ENCODE measurements at places on chromosomes 11 and 22. TPM values are rescaled to one million over a fixed set of nuclear protein-coding genes. Genes with fewer than 3 reads are reported as not detected.

Gene TUT1
- 8.9 TPM for total RNA-seq

GRCh38 chr11:107078375-107078774 is 60.1 kb upstream of the GUCY1A2 start:
- no peak for DNase-seq

GRCh38 chr11:85647078-85647477 is 689 bp upstream of the TMEM126A start:
- DNase-seq = no peak

- no peak for DNase-seq
These were observed 248.1 kb downstream of the CTTN start for GRCh38 chr11:70646272-70647049.

Gene MRGPRF
- 0.13 TPM for total RNA-seq

Gene SYT9
- total RNA-seq = 0.77 TPM

Gene CNTF
- 1.2 TPM for total RNA-seq

DNA sequence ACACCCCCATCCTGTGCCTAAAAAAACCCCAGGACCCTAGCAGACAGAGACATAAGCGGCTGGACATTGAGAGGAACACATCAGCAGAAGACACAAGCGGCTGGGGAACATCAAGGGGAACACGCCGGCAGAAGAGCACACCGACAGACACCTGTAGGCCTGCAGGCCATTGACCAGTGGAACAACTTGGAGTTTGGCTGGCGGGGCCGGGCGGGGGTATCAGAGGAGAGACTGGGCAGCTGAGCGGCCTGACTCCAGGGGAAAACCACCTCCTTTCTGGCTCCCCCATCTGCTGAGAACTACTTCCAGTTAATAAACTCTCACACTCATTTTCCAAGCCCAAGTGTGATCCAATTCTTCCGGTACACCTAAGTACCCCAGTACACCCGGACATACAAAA is 264.7 kb upstream of the ISX start:
- DNase-seq = no peak

DNA sequence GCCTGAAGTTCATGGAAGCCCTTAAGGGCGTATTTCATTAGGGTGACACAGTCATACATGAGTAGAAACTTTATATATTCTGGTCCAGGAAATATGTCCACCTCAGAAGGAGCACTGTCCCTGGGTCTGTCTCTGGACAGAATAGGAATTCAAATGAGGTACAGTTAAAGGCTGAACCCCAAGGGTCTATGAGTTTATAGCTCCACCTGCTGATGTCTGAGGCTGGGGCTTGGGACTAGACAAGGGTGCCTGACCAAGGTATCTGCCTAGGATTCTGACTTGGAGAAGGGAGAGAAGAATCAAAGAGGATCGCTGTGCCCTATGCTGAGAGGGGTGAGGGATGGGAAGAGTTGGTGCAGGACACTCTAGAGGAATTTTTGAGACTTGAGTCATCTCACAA is 14.9 kb downstream of the HEPHL1 start:
- DNase-seq = no peak

Gene KRTAP5-7
- not detected for total RNA-seq

DNA sequence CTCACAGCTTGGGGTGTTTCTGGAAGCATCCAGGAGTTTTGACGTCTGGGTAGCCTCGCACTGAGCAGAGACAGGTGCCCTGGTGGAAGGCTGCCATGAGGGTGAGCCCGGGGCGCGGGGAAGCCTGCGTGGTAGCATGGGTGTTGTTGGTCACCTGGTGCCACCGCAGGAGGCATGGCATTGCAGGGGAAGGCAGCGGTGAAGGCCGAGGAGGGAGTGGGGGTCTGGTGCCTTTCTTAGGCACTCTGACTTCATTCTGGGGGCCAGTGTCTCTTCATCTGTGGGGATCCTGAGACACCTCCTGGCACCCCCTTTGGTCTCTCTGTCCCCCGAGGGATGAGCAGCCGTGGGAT is 271.2 kb downstream of the TBC1D22A start:
- no peak for DNase-seq

Gene CRYBB3
- not detected for total RNA-seq

DNA sequence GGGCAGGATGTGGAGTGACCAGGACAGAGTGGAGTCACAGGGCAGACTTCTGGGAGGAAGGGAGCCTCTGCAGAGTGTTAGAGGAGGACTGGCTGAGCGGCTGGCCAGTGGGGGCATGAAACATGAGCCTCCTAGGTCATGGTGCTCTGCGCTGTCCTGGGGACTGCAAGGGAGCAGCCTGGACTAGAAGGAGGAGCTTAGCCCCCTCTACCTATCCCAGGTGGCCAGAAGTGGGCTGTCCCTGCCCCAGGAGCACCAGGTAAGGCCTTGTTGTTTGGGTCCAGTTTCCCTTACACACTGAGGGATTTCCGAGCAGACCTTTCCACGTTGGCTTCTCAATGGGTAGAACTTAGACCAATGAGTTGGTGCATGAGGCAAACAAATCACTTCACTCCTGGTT is 7.4 kb downstream of the PKNOX2 start:
- no peak for DNase-seq

DNA sequence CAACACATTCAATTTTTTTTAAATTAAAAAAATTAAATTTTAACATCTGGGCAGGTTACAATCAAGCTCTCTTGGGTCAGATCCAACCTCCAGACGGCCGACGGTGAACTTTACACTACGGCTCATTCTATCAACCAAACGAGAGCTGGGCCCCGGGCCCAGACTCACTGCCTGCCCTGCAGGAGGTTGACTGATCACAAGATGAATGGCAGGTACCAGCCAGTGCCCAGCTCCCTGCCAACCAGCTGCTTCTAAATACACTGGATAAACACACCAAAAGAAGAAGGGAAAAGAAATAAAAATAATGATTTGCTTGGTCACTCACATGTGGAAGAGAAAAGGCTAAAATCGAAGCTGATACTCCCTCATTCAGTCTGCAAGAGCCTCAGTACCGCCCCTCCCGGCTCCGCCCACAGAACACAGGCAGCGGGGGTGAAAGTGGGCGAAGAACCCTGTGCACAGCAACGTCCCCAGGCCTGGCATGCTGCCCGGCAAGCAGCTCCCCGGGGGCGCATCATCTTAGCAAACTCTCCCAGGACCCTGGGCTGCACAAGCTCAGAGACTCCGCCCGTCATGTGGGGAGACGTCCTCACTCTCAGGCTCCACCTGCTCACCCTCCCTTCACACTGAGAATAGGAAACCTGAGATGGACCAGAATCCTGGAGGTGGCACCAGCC is 303.4 kb downstream of the SHANK2 start:
- no peak for DNase-seq

GRCh38 chr11:19204836-19205235 is 3.1 kb upstream of the CSRP3 start:
- DNase-seq = no peak

DNA sequence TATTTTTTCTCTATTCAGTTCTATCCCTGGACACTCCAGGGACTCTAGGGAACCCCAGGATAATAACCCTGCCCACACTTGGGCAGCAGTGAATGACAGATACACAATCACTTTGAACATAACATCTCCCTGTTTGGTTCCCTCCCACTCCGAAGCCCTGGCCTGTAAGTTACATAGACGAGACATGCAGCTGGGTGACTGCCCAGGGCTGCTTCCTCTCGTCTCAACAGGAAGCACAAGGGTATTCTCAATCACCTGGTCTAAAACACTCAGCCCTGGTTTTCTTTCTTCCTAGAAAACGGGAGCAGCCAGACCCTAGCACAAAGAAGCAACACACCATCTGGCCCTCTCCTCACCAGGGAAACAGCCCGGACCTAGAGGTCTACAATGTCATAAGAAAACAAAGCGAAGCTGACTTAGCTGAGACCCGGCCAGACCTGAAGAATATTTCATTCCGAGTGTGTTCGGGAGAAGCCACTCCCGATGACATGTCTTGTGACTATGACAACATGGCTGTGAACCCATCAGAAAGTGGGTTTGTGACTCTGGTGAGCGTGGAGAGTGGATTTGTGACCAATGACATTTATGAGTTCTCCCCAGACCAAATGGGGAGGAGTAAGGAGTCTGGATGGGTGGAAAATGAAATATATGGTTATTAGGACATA is 19.4 kb downstream of the LAYN start:
- no peak for DNase-seq

- no peak for DNase-seq
These were observed 480.5 kb upstream of the RAG2 start for GRCh38 chr11:37078521-37078920.

- DNase-seq = no peak
These were observed 106.5 kb upstream of the GRAMD1B start for GRCh38 chr11:123323568-123323967.

Gene ACTN3
- under 0.01 TPM for total RNA-seq

Gene SNAP29
- total RNA-seq = 6.9 TPM

Gene RHOD
- 16.9 TPM for total RNA-seq

- no peak for DNase-seq
These were observed 6.0 kb downstream of the HOATZ start for GRCh38 chr11:111520560-111520959.

DNA sequence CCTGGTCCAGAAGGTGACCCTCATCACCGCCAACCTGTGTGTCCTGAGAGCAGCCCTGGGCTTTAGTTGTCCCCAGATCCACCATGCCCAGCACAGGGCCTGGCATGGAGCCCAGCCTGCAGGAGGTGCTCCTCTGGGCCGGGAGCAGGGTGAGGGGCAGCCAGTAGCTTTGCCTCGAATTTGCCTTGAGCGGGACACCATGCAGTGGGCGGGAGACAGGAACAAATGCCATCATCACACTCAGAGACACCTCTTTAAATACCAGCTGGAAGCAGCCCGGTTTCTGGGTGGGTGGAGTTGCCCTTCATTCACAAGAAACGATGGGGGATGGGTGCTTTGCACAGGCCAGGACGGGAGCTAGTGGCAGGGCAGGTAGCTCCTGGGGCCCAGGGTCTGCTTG is 19.3 kb downstream of the FLRT1 start:
- DNase-seq = no peak

Gene ISX
- not detected for total RNA-seq

GRCh38 chr11:46677991-46678740 is 22.3 kb downstream of the ARHGAP1 start:
- DNase-seq = no peak

DNA sequence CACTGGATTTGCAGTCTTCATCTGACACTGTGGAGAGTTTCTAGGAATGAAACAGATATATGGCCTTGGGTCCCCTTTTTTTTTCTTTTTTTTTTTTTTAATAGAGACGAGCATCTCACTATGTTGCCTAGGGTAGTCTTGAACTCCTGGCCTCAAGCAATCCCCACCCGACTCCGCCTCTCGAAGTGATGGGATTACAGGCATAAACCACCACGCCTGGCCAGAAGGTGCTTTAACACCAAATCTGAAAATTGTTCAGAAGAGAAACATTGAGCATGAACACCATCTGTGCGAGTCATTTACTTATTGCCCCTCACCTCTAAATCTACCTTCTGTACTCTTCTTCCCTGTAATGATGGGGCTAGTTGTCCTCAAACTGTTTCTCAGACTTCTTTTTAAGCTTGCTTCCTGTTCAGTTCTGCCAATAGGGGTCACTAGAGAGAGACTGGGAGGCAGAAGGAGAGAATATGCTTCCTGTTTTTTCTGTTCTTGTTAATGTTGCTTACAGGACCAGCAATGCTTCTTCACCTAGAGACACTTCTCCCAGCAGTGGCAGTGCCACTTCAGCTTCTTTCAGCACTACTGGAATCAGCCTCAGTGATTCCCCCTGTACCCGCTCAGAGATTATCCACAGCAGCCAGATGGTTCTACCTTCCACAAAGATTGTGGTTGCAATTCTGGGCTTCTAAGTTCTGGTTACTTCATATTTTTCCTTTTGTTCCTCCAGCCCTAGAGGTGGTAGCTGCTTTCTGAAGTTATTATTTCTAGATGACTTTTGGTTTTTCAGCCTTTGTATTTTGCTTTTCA is 20.8 kb upstream of the ZBED5 start:
- no peak for DNase-seq

DNA sequence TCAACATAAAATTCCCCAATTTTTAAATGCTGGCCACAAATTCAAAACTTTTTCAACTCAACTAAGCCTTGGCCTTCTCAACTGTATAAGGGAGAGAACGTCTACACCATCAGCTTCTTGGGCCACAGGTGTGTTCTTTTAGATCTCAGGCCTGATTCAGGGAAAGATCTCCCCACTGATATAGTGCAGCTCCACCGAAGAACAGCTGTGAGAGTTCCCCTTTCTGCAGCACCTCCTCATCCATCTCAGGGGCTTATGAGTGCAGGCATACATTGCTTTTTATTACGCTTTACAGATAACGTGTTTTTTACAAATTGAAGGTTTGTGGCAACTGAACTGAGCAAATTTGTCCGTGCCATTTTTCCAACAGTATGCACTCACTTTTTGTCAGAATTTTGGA is 8.0 kb upstream of the CD82 start:
- DNase-seq = no peak

Gene SAA1
- total RNA-seq = not detected

GRCh38 chr11:106763501-106763900 is 254.8 kb downstream of the GUCY1A2 start:
- no peak for DNase-seq

GRCh38 chr22:48352086-48352911 is 1475.4 kb downstream of the BRD1 start:
- no peak for DNase-seq

Gene SSRP1
- 58.3 TPM for total RNA-seq

Gene OR8D1
- not detected for total RNA-seq

GRCh38 chr11:77127235-77127911 is 673 bp upstream of the MYO7A start:
- DNase-seq = peak; percentile 26

Gene KCNQ1OT1
- total RNA-seq = 0.76 TPM

- DNase-seq = no peak
These were observed 6.0 kb downstream of the MALAT1 start for GRCh38 chr11:65504674-65505465.

GRCh38 chr22:35611200-35611890 is 5.8 kb downstream of the MB start:
- DNase-seq = no peak

Gene MIAT
- total RNA-seq = 0.38 TPM

Gene CLDN5
- 793 TPM for total RNA-seq

Gene RAB1B
- total RNA-seq = 98.1 TPM

Gene OR52L1
- total RNA-seq = not detected

DNA sequence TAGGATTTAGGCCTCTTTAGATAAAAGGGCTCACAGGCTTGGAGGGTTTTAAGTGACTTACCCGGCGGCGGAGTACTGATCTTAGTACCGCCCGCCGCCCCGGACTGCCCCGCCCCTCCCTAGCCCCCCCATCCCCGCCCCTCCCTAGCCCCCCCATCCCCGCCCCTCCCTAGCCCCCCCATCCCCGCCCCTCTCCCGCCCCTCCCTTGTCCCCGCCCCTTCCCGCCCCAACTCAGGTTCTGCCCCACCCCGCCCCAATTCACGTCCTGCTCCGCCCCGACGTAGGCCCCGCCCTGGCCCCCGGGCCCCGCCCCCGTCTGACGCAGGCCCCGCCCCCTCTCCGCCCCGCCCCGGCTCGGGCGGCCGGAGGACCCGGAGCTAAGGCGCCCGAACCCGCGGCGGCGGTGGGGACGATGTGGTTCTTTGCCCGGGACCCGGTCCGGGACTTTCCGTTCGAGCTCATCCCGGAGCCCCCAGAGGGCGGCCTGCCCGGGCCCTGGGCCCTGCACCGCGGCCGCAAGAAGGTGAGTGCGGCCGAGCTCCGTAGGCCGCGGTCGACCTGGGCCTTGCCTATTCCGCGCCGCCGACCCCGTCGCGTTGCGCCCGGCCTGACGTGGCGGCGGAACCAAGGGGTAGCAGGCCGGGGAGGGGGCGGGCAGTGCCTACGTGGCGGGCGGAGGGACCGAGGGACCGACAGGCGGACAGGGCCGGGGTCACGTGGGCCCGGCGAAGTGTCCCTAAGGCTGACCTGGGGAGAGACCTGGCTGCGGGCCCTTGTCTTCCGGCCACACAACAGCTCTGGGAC is at the start of gene SCYL1:
TSS of gene SCYL1 (plus strand) at position 343 of the 805 bp plus-strand sequence. CDS start at position 414, 71 bp downstream.
- peak; percentile 85 for DNase-seq
